ENCODE measurements at places on chromosomes 3 and 15.

DNA sequence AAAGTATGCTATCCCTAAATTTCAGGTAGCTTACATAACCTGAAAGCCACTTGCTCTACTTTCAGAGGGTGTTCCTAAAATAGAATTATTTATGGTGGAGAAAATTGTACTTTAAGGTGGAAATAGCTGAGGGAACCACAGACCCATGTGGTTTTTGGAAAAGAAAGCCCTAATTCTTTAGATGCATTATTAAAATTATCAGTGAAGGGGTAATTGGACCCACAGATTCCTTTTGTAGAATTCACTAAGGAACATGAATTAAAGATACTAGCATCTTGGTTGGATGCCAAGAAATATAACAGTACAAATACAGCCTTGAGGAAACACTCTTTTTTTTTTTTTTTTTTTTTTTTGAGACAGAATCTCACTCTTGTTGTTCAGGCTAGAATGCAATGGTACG, 37.8 kb downstream of the DPPA2 start:
- no peak for DNase-seq

DNA sequence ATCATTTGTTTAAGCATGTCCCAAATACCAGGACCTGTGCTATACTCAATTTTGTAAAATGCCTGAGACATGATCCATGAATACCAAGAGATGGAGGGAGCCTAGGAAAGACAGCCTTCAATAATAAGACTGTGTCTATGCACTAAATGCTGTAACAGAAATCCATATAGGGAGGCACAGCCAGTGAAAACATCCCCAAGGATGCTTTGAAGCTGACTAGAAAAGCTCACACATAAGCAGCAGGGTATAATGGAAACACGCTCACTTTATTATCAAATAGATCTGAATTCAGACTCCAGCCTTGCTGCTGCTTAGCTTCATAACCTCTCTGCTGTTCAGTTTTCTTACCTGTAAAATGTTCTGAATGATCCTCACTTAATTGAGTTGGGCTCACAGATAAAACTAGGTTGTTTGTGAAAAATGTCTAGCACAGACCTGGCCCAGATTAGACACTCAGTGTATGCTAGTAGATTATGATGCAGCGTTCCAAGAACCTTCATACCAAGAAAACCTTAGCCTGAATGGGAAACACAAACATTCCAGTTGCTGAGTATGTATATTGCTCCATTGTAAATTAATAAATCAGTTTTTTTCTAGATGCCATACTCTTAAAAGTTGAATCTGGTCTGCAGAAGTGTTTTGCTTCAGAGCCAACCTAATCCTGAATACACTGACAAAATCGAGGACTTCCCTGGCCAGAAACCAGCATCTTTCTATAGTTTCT, 3.8 kb upstream of the LARP6 start:
- no peak for DNase-seq

DNA sequence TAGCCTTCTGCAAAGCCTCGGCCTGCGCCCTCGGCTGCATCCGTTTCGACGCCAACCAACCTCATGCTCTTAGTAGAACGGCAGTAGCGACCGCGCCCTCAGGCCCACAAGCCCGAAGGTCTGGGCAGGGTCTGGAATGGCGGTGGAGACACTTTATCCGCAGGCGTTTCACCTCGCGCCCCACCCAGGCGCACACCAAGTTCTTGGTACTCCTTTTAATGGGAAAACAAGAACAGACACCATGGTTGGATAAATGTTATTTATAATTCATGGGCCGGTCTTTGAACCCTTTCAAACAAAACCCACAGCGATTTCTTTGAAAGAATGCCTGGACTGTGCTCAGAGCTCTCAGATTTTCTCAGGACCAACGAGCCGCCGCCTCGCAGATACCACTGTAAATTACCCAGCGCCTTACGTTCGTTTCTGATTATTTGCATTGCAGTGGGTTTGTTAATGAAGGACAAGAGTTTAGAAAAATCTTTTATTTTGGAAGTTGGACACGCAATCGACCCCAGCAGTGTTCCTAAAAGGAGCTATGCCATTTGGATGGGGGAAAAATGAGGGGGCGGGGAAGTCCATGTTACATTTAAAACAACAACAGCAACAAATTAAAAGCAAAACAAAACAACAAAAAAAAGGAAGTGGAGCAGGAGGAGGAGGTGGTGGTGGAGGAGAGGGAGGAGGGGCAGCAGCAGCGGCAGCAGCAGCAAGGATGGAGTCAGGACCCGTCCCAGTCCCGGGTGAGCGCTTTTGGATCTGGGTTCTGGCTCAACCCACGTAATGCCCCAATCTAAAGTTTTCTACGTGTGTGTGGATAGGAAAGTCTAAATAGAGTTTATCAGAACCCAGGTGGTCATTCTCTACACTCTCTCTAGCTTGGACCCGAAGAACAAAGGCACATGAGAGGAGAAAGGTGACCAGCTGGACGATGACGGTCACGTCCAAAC, 993 bp upstream of the ISL2 start:
- no peak for DNase-seq

DNA sequence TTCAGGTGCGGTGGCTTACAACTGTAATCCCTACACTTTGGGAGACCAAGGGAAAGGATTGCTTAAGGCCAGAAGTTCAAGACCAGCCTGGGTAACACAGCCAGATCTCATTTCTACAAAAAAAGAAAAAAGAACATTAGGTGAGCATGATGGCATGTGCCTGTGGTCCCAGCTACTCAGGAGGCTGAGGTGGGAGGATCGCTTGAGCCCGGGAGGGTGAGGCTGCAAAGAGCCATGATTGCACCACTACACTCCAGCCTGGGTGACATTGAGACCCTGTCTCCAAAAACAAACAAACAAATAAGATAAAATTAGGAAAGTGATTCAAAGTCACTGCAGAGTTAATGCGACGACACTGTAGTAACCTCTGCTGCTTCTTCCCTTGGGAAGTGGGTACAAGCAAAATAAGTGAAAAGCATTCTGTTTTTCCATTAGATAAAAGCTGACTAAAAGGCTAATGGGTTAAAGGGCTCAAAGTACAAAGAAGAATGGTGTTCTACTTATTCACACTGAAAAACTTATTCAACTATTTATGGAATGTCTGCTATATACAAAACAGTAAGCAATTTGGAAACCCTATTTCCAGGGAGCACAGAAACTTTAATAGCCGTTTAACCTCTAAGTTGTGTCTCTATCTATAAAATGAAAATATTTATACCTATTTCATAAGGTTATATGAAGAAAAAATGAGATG, 8.0 kb upstream of the RPS27L start:
- no peak for DNase-seq

GRCh38 chr15:57500256-57500655, 91.4 kb upstream of the MYZAP start:
- DNase-seq = no peak

GRCh38 chr3:71389911-71390573, 193.5 kb downstream of the FOXP1 start:
- DNase-seq = no peak

GRCh38 chr3:147359177-147360050, 46.9 kb downstream of the ZIC4 start:
- DNase-seq = no peak

Measured in mesothelial cell of epicardium (in vitro differentiated cells).